ENCODE measurements at places on chromosomes 3 and 15.

- no peak for DNase-seq
Measured at GRCh38 chr15:68284616-68285258, 7.2 kb downstream of the FEM1B start.

GRCh38 chr3:46112984-46113383 lies 85.7 kb upstream of the XCR1 start:
- DNase-seq, result no peak

- no peak for DNase-seq
Measured at GRCh38 chr3:143224716-143225115, 105.1 kb downstream of the CHST2 start.

GRCh38 chr3:31358473-31359070 lies 174.2 kb upstream of the STT3B start:
- DNase-seq, result no peak

GRCh38 chr15:50100486-50100885 lies 18.5 kb downstream of the ATP8B4 start:
- DNase-seq, result no peak

GRCh38 chr3:121431726-121432517 lies 113.9 kb downstream of the POLQ start:
- DNase-seq, result peak; percentile 39

DNA sequence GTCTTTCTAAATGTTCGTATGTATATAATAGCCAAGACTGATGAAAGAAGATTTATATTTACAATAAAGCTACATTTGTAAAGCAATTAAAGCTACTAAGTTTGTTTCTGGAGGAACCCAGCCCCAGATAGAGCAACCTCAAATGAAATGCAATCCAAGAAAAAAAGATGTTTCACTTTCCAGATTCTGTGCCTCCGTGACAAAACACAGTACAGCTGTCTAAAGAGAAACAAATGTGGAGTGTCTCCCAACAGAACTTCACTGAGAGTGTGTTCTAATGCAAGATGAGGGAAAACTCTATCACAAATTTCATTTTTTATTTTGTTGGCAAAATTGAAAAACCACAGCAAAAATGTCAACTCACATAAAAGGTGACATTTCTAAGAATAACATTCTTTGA lies 317.0 kb downstream of the OCA2 start:
- DNase-seq, result no peak

DNA sequence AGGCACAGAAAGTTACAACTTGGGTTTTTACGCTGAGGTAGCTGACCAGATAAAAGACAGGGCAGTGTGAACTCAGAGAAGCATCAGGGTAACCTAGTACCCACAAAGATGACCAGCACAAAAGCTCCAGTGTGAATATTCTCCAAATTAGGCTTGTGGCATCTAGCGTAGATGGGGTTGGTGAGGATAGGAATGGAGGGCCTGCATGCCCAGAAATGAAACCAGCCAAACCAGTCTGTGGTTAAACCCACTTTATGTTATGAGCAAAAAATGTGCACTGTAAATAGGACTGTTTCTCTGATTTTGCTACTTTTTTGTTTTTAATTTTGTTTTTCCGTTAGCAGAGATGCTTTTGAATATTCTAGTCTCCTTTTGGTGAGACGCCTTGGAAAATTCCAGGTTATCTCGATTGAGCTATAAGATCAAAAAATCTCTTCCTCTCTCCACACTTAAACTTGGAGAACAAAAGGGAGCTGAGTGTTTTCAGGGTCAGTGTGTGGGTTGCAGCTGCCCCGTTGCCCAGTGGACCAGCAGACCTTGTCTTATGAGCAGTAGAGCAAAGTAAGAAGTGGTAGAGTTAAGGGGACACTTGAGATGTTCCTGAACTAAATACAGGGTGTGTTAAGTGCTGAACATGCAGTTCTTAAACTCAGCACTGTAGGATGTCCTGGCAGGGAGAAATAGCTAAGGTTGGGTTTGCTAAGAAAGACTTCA lies 132.9 kb downstream of the C3orf38 start:
- DNase-seq, result no peak

Measured in stimulated activated CD4-positive, alpha-beta T cell treated with anti-CD3 and anti-CD28 coated beads, Interleukin-15, amount 100 ng/mL, for 24 hours (primary cell).